ENCODE measurements at places on chromosomes 3 and 15.

- no peaks in the 10 kb centered on the region for H3K4me1 ChIP-seq
- H3K4me3 ChIP-seq: no peak overlapping the region
- peaks cover 8% of the 10 kb centered on the region for H3K27me3 ChIP-seq
- H3K27ac ChIP-seq: no peak overlapping the region
- DNase-seq: no peak
- H3K36me3 ChIP-seq: no peaks in the 10 kb centered on the region
Measured at GRCh38 chr3:73351423-73352071, 273.2 kb downstream of the PDZRN3 start.

GRCh38 chr3:40627095-40627494 lies 102.3 kb downstream of the ZNF621 start:
- no peak overlapping the region for H3K4me3 ChIP-seq
- H3K27ac ChIP-seq: no peak overlapping the region
- H3K36me3 ChIP-seq: peaks cover 60% of the 10 kb centered on the region
- DNase-seq: no peak
- H3K4me1 ChIP-seq: peaks cover 8% of the 10 kb centered on the region

DNA sequence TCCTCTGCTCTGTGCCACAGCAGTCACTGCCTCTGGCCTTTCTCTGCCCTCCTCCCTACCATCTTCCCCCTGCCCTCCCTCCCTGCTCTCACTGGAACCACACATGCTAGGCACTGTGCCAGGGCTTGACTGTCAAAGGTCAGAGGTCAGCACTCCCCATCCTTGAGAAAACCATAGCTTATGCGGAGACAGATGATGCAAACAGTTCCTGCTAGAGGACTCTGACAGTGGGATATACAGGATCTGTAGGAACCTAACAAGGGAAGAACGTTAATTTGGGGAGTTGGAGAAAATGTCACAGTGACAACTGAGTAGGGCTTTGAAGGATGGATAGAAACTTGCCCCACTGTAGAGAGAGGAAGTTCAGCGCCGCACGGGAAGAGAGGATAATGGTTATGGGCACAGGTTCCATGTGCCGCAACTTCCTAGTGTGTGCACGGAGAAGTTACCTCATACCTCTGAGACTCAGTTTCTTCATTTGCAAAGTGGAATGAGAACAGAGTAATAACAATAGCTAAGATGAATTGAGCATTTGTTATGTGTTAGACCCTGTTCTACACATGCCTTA lies 29.3 kb upstream of the XYLB start:
- H3K27ac ChIP-seq: no peak overlapping the region
- no peak overlapping the region for H3K4me3 ChIP-seq
- H3K4me1 ChIP-seq: no peaks in the 10 kb centered on the region
- no peak for DNase-seq
- peaks cover 3% of the 10 kb centered on the region for H3K27me3 ChIP-seq
- no peaks in the 10 kb centered on the region for H3K36me3 ChIP-seq

DNA sequence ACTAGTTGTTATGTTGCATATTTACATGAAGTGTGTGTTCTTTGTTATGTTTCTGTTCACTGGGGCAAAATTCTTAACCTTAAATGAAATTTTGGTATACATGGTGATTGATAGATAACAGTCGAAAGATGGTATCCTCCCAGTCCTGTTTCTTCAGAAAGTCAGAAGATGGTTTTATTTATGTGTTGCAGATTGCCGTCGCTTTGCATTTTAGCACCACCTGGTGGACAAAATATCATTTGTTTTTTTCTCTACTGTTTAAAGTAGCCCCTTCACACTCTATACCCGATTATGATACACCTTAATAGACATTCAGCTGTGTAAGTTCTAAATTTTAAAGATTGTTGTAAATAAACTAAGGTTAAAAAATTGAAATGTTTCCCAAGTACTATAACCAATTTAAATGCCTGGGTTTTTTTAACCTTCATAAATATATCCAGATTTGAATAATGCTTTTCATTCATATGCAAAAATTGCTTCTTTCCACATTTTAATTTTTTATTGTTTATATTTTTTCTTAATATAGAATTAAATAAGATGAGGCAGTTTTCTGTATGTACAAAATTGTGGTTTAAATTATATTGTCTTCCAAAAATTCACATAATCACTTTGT lies 152.2 kb downstream of the ALCAM start:
- peaks cover 7% of the 10 kb centered on the region for H3K4me1 ChIP-seq
- H3K36me3 ChIP-seq: peaks cover 6% of the 10 kb centered on the region
- H3K4me3 ChIP-seq: no peak overlapping the region
- DNase-seq: no peak

Measured in activated B cell treated with CpG ODN at 0.5 μM for 24 hours (primary cell).